ENCODE measurements at places on chromosomes 4 and X.

GRCh38 chr4:120699354-120699753 is 223.2 kb downstream of the PRDM5 start:
- DNase-seq: no peak

GRCh38 chrX:133495464-133496391 is 80.4 kb upstream of the GPC4 start:
- DNase-seq: no peak

DNA sequence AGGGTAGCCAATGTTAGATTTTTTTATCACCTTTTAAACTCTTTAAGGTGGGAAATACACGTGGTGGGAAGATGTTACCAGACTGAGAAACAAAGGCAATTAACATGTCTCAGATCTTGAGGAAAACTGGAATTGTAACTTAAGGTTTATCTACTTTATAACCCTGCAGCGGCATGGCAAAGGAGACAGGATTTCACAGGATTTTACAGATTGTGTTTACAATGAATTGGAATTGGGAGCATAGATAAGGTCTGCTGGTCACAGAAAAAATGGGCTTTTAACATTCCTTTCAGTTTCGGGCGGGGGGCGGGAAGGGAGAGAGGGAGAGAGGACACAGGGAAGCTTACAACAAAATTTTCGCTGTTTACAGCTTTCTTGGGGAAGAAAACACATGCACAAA is 467.5 kb upstream of the CT83 start:
- DNase-seq: no peak

DNA sequence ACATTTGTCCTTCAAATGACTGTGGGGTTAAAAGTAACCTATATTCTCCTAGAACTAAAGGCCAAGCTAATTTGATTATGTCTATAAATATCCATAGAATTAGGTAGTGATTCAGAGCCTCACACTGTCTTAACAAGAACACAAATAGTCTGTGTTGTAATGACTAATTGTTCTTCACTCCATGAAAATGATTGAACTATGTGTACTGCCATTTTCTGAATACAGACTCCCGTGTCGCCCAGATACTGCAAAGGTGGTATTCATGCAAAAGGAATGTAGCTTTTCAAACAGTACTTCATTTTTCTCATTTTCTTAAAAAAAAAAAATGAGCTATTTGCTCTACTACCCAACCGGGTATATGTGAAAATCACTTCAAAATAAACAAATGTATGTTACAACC is 11.3 kb upstream of the PHKA2 start:
- DNase-seq: no peak

DNA sequence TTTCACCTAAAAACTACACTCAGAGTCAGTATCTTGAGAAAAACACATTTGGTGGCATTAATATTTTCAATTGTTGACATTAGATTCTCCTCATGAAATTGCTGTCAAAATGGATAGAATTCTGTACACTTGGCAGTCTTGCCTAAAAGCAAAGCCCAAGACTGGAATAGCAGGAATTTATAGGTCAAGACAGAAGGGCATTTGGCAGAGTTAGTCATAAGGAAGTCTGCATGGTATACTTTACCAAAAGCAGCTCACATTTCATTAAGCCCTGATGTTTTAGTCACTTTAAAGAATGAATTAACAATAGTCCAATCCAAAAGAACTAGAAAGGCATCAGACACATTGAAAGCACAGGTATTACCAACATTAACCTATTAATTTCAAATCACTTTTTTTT is 7.1 kb downstream of the CCDC160 start:
- DNase-seq: no peak

DNA sequence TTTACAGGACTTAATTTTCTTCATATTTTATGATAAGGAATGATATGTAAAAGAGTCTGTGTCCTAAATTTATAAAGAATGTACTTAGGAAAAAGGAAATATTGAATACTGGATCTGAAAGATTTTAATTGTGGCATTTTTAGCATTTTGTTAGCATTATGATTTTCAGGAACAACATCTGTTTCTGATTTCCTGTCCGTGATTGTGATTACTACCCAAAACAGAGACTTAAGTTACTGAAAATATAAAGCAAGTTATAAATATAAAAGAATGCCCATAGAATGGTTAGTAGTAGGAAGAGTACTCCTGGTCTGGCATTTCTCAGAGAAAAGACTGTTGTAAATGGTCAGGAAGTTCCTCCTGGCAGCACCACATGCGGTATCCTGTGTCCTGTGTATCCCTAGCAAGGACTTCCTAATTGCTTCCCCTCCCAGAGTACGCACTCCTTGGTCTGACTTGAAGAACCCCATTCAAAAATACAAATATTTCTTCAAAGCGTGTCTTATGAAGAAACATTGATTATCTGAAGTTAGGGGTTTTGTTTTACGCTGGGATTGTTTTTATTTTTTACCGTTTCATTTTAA is 88.9 kb downstream of the RS1 start:
- DNase-seq: no peak

GRCh38 chr4:113173793-113174264 is 124.4 kb downstream of the ANK2 start:
- no peak for DNase-seq

DNA sequence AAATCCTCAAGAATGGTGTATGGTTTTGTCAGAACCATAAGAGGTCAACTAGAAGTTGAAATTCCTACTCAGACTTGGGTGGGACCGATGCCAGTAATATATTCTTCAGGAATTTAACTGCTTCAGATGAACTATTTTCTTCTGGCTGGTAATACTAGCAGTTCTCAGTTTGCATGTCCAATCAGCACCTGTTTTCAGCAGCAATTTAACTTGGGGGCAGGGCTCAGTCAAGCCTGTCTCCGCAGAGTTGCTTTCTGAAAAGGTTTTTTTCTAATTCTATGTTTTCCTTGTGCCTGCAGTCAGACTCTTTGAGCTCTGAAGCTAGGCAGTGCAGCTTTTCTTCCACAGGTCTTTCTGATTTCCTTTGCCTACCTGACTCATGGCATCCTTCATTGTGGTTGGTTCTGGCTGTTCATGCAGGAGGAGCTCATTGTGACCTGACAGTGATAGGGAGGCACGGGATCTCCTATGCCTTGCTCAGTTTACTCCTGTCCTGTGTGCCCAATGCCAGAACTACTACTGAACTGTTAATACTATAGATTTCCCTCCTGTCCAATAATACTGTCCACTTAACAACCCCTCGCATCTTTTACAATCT is 17.3 kb upstream of the FMR1 start:
- DNase-seq: no peak

DNA sequence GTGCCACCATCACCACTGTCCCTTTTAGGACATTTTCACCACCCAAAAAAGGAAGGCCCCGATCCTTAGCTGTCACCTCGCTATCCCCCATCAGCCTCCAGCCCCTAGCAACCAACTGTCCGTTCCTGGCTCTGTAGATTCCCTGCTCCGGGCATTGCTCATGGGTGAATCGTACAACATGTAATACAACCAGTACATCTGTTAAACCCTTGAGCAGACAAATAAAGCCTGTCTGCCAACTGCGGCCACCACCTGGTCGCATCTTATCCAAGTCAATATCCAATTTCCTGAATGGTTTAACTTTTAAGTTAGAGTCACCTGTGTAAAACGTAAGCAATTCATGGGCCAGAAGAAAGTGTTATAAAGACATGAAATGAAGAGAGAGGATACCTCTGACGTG is 251.9 kb downstream of the AFAP1 start:
- DNase-seq: no peak

DNA sequence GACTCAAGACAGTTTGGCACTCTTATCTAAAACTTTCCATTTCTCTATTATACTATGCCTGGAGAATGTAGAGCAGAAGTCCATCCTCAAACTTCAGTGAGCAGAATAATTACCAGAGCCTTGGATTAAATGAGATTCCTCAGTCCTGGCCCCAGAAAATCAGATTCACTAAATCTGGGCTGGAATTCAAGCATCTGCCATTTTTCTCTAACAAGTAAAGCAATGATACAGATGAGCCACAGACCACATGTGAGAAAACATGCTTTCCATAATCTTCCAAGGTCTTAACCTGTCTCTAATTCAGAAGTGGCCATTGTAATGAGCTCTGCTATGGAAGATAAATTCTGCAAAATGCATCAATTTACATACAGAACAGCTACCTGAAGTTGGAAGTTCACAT is 25.4 kb downstream of the SOWAHB start:
- no peak for DNase-seq

DNA sequence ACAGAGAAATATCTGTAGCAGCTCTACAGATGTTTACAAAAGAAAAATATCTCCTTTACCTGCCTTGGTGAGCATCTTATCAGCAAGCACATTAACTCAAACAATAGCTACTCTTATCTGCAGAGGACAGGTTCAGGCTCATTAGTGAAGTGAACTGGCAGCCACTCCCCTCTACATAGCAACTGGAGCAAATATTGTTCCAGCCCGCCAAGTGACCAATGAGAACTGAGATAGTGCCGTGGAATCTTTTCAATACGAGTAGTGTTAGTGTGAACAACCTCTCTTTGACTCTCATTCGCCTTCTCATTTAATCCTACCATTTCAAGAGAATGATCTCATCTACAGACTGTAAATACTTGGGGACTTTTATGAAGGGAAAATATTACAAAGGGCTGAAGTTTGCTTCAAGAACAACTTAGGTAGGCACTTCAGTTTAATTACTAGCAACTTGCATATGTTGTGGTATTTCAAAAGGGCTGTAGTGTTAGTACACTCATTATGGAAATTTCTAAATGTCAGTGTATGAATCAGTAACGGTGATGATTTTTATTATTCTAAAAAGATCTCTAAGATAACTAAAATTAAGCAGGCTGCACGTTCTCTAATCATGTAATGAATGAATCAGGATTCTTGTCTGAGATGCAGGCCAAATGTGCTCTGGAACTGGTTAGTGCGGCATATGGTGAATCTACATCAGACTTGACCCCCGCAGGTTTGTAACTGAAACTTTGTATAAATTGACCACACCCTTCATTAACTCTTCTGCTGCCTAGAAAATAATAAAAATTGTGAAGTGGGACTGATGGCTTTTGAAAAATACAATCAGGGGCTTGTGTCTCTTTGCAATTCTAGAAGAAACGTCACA is 72.4 kb downstream of the PALLD start:
- no peak for DNase-seq

- no peak for DNase-seq
Observed at GRCh38 chr4:45795135-45795534, 328.7 kb downstream of the GABRG1 start.

DNA sequence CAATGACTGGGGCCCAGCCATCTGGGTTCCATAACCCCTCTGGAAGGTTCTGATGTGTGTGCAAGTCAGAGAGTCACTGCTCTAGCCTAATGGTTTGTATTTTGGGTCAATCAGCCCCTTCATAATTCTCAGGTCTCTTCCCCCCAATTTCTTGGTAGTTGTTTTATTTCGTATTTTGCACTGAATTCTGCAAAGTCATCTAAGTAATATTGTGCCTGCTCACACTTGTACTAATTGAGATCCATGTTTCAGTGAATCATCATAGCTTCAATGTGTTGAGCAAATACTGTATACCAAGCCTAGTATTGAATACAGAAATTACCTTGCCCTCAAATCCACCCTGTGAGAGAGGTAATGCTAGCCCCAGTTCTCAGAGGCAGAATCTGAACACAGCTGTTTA is 28.0 kb upstream of the TBL1X start:
- no peak for DNase-seq

DNA sequence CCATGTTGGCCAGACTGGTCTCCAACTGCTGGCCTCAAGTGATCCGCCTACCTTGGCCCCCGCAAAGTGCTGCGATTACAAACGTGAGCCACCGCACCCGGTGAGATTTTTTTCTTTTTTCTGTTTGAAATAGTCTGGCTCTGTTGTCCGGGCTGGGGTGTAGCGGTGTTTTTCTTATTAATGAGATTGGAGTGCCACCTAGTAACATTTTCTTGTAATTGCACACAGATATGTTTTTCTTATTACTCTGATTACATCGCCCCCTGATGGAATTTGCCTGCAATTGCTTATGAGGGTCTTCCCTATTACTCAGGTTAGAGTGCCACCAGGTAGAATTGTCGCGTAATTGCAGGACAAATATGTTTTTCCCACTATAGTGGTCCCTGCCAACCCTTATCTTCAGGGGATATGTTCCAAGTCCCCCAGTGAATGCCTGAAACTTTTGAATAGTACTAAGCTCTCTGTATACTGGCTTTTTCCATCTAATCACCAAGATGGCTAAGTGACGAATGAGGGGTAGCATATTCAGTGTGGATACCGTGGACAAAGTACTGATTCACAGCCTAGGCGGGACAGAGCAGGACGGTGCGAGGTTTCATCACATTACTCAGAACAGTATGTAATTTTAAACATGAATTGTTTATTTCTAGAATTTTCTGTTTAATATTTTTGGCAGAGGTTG is 8.6 kb upstream of the PDHA1 start:
- DNase-seq: no peak

DNA sequence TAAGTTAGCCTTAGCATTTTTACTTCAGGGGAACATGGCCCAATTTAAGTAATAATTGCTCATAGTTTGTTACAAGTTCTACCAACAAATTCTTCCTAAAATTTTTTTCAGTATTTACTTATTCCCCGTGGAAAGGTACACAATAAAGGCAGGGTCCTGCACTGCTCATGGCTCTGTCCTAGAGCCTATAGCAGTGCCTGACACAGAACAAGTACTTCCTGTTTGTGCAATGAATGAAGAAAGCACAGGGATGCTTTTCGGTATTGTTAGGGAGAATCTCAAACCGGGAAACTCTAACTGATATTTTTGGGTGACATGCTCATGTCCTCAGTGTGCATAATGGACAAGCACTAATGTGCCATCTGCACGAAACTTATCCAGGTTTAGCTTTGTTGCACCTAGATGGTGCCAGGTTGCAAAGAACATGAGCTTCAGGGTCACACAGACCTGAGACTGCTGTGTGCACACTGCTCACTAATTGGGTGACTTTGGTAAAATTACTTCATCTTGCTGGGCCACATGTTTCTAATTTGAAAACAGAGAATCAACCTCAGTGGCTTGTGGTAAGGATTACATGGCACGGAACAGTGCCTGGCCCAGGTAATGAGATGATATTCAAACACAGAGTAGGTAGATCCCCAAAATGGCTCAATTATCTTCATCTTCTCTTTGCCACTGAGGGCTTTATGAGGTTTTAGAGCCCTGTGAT is 175.8 kb upstream of the NPY2R start:
- DNase-seq: no peak

GRCh38 chr4:6548201-6548881 is 26.6 kb upstream of the MAN2B2 start:
- no peak for DNase-seq

GRCh38 chr4:89119836-89120235 is 8.5 kb downstream of the TIGD2 start:
- no peak for DNase-seq

DNA sequence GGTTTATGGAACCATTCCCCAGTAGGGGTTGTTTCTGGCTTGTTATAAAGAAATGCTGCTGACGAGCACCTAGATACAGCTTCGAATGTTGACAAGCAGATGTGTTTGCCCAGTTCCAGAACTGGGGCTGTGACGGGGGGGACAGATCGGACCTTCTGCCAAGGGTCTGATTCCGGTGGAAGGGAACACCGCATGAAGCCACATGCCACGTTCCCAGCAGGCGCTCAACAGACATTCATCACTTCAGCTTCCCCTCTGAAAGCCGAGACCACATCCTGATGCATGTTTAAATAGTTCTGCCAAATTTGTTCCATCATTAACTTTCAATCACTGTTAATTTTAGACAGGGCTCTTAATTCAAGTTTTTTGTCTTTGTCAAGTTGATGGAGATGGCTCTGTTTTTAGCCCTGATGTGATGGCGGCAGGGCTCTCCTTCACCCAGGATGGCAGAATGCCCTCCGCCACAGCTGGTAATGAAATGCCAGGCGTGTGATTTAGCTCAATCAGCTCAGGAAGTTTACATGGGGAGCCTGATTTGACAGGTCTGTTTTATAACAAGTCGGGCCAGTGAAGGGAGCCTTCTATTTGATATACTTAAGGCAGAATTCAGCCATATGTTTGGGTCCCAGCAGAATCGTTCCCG is 57.4 kb downstream of the PSAPL1 start:
- no peak for DNase-seq

GRCh38 chrX:78710171-78710570 is 37.3 kb upstream of the LPAR4 start:
- no peak for DNase-seq

Measured in caudate nucleus (tissue), 63 donors.